ENCODE measurements at places on chromosomes 6 and 20.

DNA sequence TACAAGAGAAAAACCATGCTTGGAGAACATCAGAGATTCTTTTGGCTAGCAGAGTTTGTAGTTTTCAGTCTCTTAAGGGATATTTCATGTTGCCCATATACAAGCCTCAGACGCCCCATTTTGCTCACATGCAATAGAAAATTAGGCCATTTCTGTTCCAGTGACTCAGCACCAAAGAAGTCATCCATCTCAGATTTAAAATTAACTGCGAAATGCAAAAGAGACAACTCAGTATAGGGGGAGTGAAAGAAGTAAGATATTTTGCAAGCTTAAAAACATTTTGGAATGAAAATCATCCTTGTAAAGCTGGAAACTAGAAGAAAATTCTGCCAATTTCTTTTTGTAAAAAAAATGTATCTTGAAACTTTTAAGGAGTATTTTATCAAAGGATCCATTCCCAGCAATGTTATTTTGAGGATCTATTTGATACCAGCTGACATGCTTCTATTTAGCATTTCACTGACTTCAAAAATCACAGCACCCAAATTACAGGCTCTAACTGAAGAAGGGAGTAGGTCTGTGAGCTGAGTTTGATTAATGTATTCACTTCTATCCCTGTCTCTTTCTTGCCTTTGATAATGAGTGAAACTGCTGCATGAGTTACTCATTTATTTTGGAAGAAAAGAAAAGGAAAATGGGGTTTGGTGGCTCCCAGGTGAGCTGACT is 223.7 kb upstream of the SULF2 start:
- no peak for DNase-seq

GRCh38 chr6:166507809-166508564 is 78.5 kb downstream of the RAMACL start:
- DNase-seq: no peak

- DNase-seq: no peak
These were observed 95.3 kb downstream of the MLIP start for GRCh38 chr6:54206510-54206909.

GRCh38 chr6:46932526-46933319 is 11.0 kb upstream of the ADGRF5 start:
- DNase-seq: no peak

DNA sequence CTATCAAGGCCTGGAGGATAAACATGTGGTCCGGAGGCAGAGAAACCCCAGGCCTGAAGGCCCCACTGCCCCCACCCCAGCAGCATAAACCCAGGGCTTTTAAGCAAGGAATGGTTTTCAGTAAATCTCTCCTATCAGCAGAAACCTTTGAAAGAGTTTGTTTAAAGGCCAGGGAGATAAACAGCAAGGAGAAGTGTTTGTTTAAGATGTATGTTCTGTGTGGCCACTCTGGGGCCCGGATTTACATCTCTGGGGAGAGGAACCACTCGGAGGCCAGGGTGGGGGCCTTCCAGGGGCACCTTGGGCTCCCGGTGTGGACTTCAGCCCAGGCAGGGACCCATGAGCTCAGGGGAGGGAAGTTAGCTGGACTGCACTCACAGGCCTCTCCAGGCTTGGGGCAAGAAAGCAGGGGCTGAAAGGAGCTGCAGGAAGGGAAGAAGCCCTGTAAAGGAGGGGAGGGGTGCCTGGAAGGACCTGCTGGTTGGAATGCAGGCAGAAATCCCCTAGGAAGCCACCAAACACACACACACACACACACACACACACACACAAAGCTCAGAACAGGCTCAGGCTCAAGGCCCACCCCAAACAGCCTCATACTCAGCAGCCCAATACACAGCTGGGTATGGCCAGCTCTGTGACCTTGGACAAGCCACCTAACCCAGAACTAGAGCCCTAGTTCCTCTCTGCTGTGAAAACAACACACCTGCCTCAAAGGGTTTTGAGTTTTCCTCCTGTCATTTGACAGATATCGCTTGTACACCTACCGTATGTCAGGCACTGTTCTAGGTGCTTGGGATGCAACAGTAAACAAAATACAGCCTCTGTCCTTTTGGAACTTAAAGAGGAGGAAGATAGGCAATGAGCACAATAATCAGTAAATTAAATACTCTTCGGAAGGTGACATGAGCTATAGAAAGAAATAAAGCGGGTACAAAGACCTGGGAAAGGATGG is 26.2 kb upstream of the FOXP4 start:
- DNase-seq: no peak

GRCh38 chr6:71259888-71260604 is 28.6 kb upstream of the OGFRL1 start:
- no peak for DNase-seq

DNA sequence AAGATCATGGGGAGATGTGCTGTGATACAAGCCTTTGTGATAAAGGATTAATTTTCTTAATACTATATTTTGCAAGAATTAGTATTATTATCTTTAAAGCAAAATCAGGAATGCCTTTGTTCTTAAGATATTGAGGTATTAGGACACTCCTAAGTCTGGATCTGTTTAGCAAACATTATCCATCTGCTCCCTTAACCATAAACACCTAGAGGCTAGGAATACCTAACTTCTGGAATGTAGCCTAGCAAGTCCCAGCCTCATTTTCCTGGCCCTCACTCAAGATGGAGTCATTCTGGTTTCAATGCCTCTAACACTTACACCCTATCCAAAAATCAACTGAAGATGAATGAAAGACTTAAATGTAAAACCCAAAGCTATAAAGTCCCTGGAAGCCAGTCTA is 106.3 kb upstream of the GJE1 start:
- no peak for DNase-seq

DNA sequence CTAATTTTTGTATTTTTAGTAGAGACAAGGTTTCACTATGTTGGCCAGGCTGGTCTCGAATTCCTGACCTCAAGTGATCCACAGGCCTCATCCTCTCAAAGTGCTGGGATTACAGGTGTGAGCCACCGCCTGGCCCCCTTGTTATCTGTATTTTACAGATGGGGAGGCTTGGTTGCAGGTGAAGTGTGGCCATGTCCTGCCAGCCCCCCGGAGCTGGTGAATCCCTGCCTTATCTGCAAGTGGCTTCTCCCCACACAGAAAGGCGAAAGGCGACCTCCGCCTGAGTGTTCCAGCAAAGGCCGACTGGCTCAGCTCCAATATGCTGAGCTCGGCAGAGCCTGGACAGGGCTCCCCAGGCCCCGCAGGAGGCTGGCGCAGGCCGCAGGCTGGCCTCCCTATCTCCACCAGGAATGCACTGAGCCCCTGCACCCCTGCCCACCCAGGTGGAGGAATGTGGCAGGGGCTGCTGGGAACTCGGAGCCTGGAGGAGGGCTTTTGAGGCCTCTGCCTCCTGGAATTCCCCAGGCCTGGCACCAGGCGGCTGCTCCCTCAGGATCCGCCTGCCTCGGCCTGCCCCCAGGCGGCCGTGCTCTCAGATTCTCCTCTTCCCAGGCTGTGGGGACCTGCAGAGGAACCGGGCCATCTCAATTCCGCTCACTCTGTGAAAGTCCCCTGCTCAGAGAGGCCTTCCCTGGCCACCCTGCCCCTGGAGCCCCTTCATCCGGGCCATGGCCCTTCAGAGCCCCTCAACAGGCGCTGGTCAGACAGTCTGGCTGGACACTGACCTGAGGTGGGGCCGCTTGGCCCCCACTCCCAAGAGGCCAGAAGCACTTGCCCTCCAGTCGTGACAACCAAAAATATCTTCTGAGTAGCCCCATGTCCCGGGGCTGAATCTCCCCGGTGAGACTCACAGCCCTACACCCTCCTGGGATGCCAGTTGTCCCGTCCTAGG is 9.3 kb upstream of the LAMA5 start:
- DNase-seq: no peak

DNA sequence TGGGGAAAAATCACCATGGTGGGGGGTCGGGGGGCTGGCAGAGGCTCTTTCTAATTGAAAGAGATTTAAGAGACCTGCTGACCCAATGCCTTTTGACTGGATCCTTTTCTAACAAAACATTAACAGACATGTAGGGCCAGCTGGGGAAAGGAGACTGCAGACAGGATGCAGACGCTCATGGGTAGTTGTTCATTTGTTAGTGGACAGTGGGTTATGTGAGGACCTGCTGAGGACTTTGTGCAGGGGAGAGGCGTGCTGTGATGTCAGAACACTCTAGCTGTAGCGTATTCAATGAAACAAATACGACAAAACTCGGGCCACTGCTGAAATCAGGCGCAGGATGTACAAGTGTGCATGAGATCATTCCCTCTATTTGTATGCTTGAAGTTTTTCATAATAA is 1.2 kb downstream of the IP6K3 start:
- DNase-seq: no peak

DNA sequence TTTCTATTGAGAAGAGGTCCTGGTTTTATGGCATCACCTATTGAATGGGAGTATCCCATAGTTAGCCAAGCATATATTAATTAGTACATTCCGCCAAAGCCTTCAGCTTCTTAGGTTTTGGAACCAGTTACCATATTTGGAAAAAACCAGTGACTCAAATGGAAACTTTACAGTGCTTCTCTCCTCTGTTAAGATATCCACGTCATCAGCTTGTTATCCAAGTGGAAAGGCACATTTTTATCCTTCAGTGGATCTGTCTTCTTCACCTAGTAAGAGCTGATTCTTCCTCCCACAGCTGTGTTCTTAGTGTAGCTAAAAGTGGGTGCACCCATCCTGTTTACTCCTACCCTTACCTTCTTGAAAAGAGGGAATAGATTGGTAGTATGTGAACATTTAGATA is 34.5 kb downstream of the TPD52L1 start:
- DNase-seq: no peak

DNA sequence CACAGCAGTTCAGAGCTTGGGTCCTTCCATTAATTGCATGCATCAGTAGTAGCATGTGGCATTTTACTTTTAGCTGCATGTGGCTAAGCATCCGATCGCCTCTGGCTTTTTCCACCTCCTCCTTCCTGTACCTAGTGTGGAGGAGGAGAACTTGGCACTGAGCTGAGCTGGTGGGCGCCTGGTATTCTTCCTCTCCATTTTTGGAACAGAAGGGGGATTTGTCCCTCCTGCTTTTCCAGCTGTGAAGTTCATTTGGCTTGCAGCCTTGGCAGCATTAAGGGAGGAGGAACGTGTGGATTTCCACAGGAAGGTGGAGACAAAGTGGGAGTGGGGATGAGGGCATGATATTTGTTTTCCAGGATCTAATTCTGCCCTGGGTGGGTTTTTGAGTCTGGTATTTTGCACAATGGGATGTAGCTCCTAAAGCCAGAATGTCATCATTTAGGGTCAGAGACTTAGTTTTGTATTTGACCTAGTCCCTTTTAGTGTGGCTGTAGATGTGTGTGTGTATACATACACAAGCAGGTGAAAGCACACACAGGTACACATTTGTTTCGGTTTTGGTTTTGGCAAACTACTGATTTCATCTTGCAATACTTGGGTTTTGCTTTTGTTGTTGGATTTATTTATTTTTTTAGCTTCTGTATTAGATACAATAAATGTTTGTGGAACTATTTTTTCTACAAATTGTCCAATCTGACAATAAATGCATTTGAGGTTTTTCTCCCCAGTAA is 90.0 kb downstream of the SASH1 start:
- no peak for DNase-seq

DNA sequence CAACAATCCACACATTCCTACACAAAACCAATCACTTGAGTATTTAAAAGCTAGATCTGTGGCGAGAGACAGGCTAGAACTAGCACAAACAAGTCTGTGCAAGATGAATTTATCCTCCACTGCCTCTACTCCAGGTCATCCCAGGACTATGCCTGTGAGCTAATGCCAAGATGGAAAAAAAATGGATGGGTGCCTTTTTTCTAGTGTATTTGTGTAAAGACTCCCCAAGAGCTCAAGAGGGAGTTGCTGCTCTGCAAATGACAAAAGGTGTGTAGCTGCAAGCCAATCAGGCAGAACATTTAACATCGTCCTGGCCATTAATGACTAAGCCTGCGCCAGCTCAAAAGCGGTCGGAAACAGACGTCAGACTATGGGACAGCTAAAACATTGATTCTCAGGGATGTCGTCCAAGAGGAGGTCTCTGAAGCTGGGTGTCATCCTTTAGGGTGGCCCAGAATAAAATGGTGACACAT is 21.9 kb downstream of the ATXN1 start:
- no peak for DNase-seq

- DNase-seq: no peak
These were observed 60.4 kb upstream of the QKI start for GRCh38 chr6:163354085-163354484.

- peak; percentile 83 for DNase-seq
These were observed 14.3 kb upstream of the SPAG4 start for GRCh38 chr20:35600993-35601973.

GRCh38 chr20:417801-418342 is 9.8 kb downstream of the RBCK1 start:
- DNase-seq: no peak

DNA sequence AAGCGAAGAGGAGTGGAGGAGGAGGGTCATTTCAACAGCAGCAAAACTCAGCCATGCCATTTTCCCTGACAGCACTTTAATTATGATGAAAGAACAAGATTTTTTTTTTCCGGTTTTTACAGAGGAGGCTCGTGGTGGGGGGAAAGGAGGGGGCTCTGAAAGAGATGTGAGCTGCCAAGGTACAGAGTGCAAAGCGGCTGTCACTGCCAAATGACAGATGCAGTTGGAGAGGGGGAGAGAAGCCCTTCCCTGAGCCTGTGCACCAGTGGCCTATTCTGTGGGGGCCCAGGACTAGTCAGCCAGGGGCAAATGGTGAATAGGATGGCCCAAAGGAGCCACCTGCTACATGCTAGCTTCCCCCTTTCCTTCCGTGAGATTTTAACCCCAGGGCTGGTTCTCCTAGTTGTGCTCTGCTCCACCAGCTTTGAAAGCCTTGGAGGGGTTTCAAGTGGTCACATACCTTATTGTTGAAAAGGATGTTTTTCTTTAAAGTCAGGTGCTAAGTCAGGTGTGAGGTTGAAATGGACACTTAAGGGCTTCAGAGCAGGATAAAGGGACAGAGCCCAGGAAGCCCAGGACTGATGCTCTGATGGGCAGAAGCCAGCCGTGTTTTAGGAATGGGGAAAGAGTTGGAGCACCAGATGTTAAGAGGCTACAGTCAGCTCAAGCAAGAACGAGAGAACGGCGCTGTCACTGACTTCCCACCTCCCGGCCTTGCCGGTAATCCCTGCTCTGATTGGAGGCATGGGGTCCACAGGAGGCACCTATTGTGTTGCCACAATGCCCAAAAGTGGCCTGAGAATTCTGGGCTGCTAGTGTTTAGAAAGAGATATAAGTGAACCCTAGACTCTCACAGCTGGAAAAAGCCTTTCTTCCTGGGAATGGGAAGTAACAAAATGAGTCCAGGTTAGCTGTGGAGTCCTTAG is 24.8 kb downstream of the GNAS start:
- DNase-seq: no peak

GRCh38 chr6:82603871-82604270 is 240.3 kb downstream of the TPBG start:
- DNase-seq: no peak

DNA sequence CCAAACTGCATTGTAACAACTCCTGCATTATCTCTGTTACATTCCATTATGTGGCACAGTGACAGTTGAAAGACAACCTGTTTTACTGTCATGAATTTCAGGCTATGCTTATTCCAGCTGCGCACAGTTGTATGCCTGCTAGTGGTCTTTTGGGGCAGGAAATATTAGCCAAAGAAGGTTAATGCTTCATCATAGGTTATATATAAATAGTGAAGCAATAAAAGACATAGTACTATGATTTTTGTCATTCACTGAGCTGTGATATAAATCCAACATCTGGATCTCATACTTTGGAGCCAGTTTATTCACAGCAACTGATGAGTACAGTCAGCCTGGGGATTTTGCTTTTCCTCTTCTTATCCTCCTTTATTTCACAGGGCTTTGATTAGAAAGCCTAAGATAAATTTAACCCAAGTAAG is 55.6 kb downstream of the FILIP1 start:
- no peak for DNase-seq

- DNase-seq: peak; percentile 73
These were observed 46.5 kb downstream of the ADTRP start for GRCh38 chr6:11732036-11732631.
